ENCODE measurements at places on chromosomes 13 and 19. TPM values are rescaled to one million over a fixed set of nuclear protein-coding genes. Genes with fewer than 3 reads are reported as not detected.

DNA sequence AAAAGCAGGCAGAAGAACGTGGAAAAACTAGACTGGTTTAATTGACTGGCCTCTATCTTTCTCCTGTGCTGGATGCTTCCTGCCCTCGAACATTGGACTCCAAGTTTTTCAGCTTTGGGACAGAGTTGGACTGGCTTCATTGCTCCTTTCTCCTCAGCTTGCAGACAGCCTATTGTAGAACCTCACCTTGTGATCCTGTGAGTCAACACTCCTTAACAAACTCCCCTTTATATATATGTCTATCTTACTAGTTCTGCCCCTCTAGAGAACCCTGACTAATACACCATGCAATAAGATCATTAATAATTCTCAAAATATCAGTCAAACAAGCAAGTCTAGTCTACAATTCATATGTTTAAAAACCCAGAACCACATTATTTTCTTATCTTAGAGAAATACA is 662.4 kb downstream of the TBC1D4 start:
- no peaks in the 10 kb centered on the region for H3K36me3 ChIP-seq
- no peak overlapping the region for H3K27ac ChIP-seq
- H3K4me3 ChIP-seq: no peak overlapping the region
- H3K4me1 ChIP-seq: no peaks in the 10 kb centered on the region
- DNase-seq: no peak

SLC6A16 gene
- 0.27 TPM for total RNA-seq

IGFL1 gene
- total RNA-seq: not detected

DNA sequence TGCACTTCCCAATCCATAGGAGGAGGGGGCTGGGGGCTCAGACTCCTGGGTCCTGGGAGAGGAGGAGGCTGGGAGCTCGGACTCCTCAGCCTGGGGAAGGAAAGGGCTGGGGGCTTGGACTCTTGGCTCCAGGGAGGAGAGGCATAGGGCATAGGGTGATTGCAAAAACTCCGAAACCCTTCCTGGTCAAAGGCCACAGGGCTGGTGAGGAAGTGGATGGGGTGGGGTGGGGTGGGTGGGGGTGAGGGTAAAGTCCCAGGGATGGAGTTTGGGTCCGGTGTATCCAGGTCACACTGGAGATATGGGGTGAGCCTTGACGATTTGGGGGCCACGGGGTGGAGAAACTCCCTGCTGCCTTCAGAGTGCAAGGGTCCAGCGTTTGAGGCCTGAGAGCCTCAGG is 2.8 kb downstream of the MYH14 start:
- H3K4me3 ChIP-seq: no peak overlapping the region
- peaks cover 9% of the 10 kb centered on the region for H3K27me3 ChIP-seq
- peak overlapping the region; percentile 99 for H3K27ac ChIP-seq
- peak; percentile 41 for DNase-seq

DNA sequence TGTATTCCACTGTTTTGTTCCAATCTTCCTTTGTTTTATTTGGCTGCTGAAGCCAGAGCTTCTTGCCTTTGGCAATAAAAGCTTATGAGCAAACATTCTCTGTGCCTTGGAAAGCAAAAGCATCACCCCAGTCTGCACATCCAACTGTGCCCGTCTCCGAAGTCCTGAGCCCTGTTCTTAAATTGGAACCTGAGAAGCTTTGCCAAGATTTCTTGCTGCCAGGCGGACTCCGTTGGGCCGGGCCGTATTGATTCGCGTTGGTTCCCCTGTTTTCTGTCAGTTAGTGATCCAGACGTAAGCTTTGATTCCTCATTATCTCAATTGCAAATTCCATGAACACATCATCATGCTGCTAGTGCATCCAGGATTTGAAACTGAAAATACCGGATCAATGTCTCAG is 793.0 kb downstream of the OLFM4 start:
- no peaks in the 10 kb centered on the region for H3K27me3 ChIP-seq
- no peak for DNase-seq
- no peaks in the 10 kb centered on the region for H3K36me3 ChIP-seq
- no peak overlapping the region for H3K27ac ChIP-seq

GRCh38 chr13:113880651-113881611 is 17.1 kb upstream of the GAS6 start:
- no peak for DNase-seq
- peaks cover 8% of the 10 kb centered on the region for H3K4me1 ChIP-seq
- no peak overlapping the region for H3K4me3 ChIP-seq
- H3K27me3 ChIP-seq: no peaks in the 10 kb centered on the region
- H3K36me3 ChIP-seq: no peaks in the 10 kb centered on the region

GSX1 gene
- not detected for total RNA-seq

DNA sequence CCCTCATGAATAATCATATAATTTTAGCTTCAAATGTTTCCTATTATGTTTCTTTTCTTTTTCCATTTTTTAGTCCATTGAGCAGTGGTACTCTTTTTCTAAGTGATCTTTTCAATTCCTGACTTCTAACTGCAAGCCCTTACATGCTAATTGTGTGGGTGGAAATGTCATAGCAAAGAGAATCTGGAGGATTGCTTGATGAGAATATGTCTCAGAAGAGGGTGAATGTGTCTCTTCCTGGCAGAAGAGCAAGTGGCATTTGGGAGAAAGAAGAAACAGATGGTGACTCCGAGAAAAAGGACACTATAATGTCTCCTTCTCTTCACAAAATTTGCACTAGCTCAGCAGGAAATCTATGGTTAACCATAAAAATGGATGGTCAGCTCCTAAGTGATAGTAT is 2320.0 kb downstream of the PCDH9 start:
- no peaks in the 10 kb centered on the region for H3K27me3 ChIP-seq
- no peak overlapping the region for H3K4me3 ChIP-seq
- no peaks in the 10 kb centered on the region for H3K4me1 ChIP-seq
- no peak overlapping the region for H3K27ac ChIP-seq
- H3K36me3 ChIP-seq: no peaks in the 10 kb centered on the region

DNA sequence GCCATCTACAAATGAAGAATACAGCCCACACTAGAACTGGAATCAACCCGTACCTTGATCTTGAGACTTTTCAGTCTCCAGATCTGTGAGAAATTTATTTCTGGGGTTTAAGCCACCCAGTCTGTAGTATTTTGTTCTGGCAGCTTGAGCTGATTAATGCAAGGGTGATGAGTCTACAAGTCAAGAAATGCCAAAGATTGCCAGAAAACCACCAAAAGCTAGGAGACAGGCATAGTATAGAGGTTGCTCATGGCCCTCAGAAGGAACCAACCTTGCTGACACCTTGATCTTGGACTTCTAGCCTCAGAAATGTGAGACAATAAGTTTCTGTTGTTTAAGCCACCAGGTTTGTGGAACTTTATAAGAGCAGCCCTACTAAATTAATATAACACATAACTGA is 428.2 kb upstream of the KLF12 start:
- H3K4me1 ChIP-seq: no peaks in the 10 kb centered on the region
- no peaks in the 10 kb centered on the region for H3K27me3 ChIP-seq
- no peak overlapping the region for H3K4me3 ChIP-seq
- no peak for DNase-seq

DNA sequence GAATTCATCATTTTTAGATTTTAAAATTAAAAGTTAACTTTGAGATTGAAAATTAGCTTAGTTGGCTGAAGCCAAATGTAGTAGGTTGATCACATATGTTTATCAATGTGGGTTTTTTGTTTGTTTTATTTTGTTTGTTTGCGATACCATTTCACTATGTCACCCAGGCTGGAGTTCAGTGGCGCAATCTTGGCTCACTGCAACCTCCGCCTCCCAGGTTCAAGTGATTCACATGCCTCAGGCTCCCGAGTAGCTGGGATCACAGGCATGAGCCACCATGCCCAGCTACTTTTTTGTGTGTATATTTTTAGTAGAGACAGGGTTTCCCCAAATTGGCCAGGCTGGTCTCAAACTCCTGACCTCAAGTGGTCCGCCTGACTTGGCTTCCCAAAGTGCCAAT is 665.7 kb upstream of the SLC10A2 start:
- DNase-seq: no peak
- H3K4me1 ChIP-seq: no peaks in the 10 kb centered on the region
- H3K4me3 ChIP-seq: no peak overlapping the region
- no peak overlapping the region for H3K27ac ChIP-seq
- no peaks in the 10 kb centered on the region for H3K36me3 ChIP-seq

- no peaks in the 10 kb centered on the region for H3K27me3 ChIP-seq
- peaks cover 4% of the 10 kb centered on the region for H3K4me1 ChIP-seq
- no peak overlapping the region for H3K4me3 ChIP-seq
Observed at GRCh38 chr19:9076901-9077300, 10.0 kb upstream of the OR1M1 start.

DNA sequence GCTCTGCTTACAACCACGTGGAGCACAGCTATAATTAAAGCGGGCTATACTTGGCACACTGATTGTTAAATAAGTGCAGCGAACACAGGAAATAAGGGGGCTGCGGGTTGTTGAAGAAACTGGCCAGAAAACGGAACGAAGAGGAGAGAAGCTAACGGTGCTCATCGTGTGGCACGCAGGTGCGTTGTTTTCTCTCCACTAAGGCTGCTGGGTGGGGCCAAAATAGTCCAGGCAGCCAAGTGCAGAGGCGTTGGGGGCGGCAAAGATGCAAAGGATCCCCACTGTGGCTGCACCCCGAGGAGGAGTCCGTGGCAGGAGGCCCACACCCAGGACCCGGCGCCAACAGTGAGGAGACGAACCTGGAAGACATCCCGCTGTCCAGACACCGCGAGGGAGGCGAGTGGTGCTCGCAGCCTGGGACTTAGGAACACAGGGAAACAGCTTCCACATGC is 8.1 kb upstream of the ARL11 start:
- no peak overlapping the region for H3K27ac ChIP-seq
- H3K4me3 ChIP-seq: no peak overlapping the region
- no peaks in the 10 kb centered on the region for H3K27me3 ChIP-seq
- DNase-seq: no peak
- H3K4me1 ChIP-seq: no peaks in the 10 kb centered on the region
- no peaks in the 10 kb centered on the region for H3K36me3 ChIP-seq

- no peaks in the 10 kb centered on the region for H3K4me1 ChIP-seq
- H3K4me3 ChIP-seq: no peak overlapping the region
- H3K27ac ChIP-seq: no peak overlapping the region
- DNase-seq: no peak
Observed at GRCh38 chr13:110698689-110699088, 7.2 kb downstream of the CARS2 start.

- no peaks in the 10 kb centered on the region for H3K36me3 ChIP-seq
- H3K4me1 ChIP-seq: peaks cover 25% of the 10 kb centered on the region
- peak; percentile 99 for DNase-seq
- H3K27ac ChIP-seq: peak within 1 kb of the TSS; percentile 94
Observed at GRCh38 chr19:55258828-55259539, at the start of gene PPP6R1. Gene PPP6R1, minus strand, starts transcription at chr19:55259017. Its CDS starts 11,914 bp downstream, at chr19:55247103.

- DNase-seq: no peak
- H3K4me3 ChIP-seq: no peak overlapping the region
- H3K27ac ChIP-seq: no peak overlapping the region
- no peaks in the 10 kb centered on the region for H3K27me3 ChIP-seq
- no peaks in the 10 kb centered on the region for H3K36me3 ChIP-seq
- no peaks in the 10 kb centered on the region for H3K4me1 ChIP-seq
Observed at GRCh38 chr13:37618554-37618953, 20.0 kb upstream of the POSTN start.

SPACA7 gene
- total RNA-seq: not detected

DNA sequence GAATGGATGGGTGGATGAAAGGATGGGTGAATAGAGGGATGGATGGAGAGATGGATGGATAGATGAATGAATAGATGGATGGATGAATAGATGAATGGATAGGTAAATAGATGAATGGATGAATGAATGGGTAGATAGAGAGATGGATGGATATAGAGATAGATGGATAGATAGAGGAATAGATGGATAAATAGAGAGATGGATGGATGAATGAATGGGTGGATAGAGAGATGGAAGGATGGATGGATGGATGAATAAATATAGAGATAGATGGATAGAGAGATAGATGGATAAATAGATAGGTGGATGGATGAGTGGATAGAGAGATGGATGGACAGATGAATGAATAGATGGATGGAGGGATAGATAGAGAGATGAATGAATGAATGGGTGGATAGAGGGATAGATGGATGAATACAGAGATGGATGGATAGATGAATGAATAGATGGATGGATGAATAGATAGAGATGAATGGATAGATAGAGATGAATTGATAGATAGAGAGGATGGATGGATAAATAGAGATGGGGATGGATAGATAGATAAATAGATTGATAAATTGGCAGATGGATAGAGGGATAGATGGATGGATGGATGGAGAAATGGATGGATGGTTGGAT is 106.7 kb upstream of the SOX1 start:
- no peaks in the 10 kb centered on the region for H3K36me3 ChIP-seq
- H3K27ac ChIP-seq: no peak overlapping the region
- no peaks in the 10 kb centered on the region for H3K4me1 ChIP-seq
- no peak overlapping the region for H3K4me3 ChIP-seq
- no peak for DNase-seq

C2CD4C gene
- 1.9 TPM for total RNA-seq

Measured in hepatocyte (in vitro differentiated cells).